ENCODE measurements at places on chromosomes 5 and 9.

GRCh38 chr5:177302354-177303110, 987 bp downstream of the RAB24 start:
- DNase-seq, result no peak

GRCh38 chr5:132010645-132010988, 841 bp downstream of the ACSL6 start:
- peak; percentile 18 for DNase-seq

DNA sequence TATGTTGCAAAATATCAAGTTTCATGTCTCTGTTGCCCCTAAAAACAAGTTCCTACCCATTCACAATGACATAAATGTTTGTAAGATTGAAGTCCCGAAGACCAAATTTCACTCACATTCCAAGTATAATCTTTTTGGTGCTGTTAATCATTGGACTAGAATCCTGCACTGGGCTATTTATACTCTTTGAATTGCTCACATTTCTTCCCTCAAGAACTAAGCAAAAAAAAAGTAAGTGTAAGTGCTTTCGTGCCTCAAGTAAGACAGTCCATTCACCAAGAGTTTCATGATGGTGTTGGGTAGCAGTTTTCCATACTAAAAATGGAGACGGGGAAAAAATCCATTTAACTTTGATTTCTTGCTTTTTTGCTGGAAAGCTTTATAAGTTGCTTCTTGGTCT, 242.3 kb downstream of the EBF1 start:
- no peak for DNase-seq

DNA sequence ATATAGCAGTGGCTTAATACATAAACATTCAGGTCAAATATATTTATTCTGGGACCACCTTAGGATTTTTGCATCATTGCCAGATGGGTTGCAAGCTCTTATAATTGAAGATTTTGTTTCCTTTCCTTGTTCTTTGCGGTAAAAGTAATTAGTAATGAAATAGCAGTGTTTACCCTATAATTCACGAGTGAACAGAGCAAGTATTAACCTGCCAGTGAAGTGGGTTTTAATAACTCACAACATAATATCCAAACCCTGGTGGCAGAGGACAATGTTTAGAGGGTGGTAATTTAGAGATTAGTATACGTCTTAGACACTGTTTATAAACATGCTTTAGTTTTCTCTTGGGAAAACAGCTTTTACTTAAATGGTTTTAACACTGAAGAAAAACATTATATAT, 11.8 kb downstream of the ARL14EPL start:
- DNase-seq, result peak; percentile 73

DNA sequence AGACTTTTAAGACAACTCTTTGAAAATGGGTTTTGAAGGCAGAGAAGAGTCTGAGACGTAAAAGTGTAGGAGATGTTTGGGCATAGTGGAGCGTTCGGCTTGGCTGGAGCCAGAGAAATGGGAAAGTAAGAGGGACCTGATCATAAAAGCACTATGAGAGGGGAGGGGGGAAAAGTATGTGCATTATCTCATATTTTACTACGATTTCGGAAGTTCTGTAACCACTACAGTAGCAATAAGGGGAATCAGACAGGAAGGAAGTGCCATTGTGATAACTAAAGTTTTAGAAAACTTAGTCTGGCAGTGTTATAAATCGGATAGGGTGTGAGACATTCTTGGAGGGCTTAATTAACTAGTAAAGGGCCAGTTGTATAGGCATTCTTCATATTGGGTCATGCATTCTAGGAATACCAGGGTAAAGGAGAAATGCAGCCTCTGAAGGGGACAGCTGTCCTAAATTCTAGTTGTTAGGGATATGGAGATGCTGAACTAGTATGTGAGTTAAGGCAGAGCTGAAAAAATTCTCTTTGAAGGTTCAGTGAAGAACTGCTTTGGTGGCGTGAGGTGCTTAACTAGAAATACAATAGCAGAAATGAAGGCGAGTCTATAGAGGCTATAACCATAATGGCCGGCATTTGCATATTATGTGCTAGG, 83.8 kb upstream of the FREM1 start:
- no peak for DNase-seq

GRCh38 chr5:157182143-157182757, 1.6 kb downstream of the ITK start:
- DNase-seq, result no peak

- no peak for DNase-seq
Measured at GRCh38 chr5:25488119-25488518, 843.3 kb upstream of the CDH10 start.

- no peak for DNase-seq
Measured at GRCh38 chr9:86749894-86750255, 197.4 kb downstream of the GAS1 start.

DNA sequence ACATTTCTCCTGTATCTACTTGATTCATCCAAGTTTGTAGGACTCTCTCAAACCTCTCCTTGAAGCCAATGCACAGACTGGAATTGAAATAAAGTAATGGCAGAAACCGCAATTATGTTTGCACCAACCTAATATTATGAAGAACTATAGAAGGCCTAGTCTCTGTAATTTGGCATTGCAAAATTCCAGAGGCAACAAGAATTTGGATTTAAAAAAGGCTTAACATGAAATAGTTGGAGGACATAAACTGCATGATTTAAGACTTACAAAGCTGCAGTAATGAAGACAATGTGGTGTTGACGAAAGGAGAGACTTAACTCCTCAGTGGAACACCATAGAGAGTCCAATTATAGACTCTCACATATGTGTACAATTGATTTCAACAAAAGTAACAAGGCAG, 117.8 kb upstream of the MINAR2 start:
- DNase-seq, result no peak

- DNase-seq, result no peak
Measured at GRCh38 chr5:135625061-135625460, 46.3 kb upstream of the CXCL14 start.

DNA sequence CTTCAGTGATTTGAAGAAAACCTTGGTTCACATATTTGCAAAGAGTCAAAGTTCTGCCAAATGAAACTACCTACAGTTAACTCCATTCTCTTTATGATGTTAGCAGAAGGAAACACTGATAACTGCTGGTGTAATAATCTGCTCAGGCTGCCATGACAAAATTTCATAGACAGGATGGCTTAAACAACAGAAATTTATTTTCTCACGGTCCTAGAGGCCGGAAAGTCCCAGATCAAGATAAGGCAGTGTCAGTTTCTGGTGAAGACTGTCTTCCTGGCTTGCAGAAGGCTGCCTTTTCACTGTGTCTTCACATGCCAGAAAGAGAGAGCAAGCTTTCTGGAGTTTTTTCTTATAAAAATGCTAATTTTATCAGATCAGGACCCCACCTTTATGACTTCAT, 102.4 kb upstream of the PARP8 start:
- DNase-seq, result no peak

DNA sequence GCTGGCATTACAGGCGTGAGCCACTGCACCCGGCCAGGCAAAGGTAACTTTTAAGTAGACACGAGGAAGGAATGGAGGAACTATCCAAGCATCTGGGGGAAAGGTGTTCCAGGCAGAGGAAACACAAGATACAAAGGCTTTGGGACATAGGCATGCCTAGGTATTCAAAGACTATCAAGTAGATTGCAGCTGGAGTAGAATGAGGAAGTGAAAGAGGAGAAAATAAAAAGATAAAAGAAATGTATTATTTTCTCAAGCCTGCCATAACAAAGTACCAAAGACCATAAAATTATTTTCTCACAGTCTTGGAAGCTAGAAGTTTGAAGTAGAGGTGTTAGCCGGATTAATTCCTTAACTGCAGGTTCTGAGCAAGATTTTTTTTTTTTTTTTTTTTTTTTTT, 39.9 kb upstream of the GRIN3A start:
- DNase-seq, result no peak

- no peak for DNase-seq
Measured at GRCh38 chr5:137190441-137190840, 308.7 kb downstream of the SPOCK1 start.

- no peak for DNase-seq
Measured at GRCh38 chr9:14063756-14064155, 250.2 kb downstream of the NFIB start.

- DNase-seq, result no peak
Measured at GRCh38 chr5:16567365-16567764, 49.4 kb downstream of the RETREG1 start.

DNA sequence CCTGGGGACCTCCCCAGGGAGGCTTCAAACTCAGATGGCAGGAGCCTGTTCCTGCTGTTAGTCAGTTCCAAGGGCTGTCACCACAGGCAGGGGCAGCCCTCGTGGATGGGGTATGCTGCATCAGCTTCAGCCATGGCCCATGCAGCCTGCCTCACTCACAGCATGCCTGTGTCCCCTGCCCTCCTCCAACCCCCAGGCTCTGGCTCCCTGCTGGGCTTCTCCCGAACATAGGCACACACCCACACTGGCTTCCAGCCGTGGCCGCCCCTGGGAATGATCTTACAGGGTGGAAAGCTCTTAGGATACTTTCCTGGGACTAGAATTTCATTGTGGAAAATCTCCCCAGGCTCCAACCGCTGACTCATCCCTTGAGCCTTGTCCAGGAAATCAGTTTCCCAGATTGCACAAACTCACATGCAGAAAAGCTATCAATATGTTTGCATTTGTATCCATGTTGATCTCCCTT, 163.8 kb downstream of the SEC61B start:
- no peak for DNase-seq

DNA sequence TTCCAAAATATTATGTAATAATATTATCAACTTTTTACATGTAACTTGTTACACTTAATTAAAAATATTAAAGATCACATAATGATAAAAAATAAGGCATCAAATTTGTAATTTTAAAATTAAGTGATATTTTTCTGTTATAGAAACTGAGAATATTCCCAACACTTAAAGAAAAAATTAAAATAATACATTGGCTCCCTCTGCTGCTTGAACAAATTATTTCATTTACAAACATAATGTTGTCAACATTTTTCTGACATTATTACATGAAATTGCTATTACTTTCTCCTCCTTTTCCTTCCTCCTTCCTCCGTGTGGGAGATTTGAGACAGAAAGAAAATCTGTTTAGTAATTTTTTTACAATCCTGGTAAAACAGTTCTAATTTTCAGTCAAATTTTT, 42.3 kb downstream of the RNF180 start:
- DNase-seq, result no peak

DNA sequence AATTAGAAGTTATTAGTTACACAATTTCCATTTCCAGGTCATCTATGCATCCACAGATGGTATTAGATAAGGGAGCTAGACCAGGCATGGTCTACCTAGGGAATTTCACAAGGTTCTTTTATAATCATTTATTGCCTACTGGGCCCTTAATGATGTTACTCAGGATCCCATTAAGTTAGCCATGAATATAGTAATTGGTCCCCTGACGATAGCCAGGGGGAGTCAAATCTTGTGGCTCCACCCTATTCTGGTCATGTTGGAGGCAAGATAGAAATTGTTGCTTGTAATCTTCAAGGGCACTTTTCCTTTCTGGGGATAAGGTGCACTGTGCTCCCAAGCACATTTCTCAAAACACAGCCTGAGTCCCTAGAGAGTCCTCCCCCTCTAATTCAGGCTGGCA, 14.1 kb upstream of the ELL2 start:
- no peak for DNase-seq

DNA sequence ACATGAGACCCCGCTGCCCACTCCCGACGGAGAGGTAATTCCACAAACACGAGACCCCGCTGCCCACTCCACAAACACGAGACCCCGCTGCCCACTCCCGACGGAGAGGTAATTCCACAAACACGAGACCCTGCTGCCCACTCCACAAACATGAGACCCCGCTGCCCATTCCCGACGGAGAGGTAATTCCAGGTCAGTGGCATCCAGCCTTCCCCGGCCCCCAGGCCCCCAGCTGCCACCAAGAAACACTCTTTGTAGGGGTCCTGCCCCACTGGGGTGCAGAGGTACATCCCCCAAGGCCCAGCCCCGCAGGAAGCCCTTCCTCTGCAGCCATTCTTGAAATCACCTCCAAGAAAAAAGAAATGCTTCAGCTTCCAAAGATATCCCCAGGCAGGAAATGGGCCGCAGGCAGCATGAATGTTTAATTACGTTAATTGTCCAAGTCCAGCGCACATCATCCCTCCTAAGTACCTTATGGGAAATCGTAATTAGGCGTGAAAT, 115.9 kb downstream of the ADAMTS2 start:
- DNase-seq, result no peak

DNA sequence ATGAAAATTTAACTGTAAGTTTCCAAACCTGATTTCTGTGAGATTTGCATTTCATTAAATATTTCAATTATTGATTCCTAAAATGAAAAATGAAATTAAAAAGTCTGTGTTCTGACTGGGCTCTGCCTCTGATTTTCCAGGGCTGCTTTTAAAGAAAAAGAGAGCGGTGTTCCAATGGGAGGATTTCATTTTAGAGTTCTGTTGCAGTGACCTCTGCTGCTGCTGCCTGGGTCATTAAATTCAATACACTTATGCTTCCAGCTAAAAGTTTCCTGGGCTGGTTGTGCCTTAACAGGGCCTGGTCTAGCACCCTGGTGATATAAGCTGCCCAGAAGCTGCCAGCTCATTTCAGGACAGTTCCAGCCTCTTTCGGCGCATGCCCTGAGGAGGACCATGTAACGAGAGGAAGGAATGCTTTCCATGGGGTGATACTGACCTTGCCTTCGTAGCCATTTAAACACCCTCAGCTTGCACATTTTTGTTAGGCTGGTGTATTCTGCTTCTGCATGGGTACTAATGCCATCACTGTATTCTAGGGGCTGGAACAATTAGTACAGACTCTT, 93.3 kb downstream of the TMEM174 start:
- DNase-seq, result no peak

DNA sequence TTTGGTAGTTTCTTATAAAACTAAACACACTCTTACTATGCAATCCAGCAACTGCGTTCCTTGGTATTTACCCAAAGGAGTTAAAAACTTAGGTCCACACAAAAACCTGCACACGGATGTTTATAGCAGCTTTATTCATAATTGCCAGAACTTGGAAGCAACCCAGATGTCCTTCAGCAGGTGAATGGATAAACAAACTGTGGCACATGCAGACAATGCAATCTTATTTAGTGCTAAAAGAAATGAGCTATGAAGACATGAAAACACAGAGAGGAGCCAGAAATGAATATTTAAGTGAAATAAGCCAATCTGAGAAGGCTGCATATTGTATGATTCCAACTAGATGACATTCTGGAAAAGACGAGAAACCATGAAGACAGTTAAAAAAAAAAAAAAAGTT, 10.7 kb downstream of the WNK2 start:
- peak; percentile 4 for DNase-seq

GRCh38 chr9:98951967-98952366, 8.3 kb downstream of the COL15A1 start:
- DNase-seq, result no peak

DNA sequence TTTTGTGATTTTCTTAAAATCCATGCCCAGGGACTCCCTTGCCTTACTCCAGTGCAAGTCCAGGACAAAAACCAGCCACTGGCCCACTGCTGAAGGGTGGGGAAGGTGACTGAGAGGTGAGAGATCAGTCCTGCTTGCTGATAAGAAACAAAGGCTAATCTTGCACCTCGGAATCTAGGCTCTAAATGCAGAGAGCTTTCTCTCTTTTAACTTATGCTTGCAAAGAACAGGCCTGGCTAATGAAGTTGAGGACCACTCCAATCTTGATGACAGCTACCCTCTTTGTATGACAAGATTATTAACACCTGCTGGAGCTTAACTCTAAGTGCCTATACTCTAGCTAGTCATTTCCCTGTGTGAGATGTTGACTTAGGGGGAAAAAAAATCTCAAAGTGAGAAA, 8.8 kb downstream of the TLE1 start:
- DNase-seq, result no peak

- no peak for DNase-seq
Measured at GRCh38 chr5:59287361-59287760, 606.2 kb downstream of the PDE4D start.
